ENCODE measurements at places on chromosomes 2 and 18. TPM values are rescaled to one million over a fixed set of nuclear protein-coding genes. Genes with fewer than 3 reads are reported as not detected.

- DNase-seq = no peak
These were observed 310.5 kb downstream of the SATB2 start for GRCh38 chr2:199147216-199147615.

The TMEM37 gene
- total RNA-seq = 8.0 TPM

The ANAPC1 gene
- total RNA-seq = 38.3 TPM

The SP140 gene
- 2.4 TPM for total RNA-seq

GRCh38 chr18:74370115-74370514 lies 54.5 kb downstream of the C18orf63 start:
- DNase-seq = no peak

- no peak for DNase-seq
These were observed 22.1 kb upstream of the CCDC150 start for GRCh38 chr2:196617430-196617829.

DNA sequence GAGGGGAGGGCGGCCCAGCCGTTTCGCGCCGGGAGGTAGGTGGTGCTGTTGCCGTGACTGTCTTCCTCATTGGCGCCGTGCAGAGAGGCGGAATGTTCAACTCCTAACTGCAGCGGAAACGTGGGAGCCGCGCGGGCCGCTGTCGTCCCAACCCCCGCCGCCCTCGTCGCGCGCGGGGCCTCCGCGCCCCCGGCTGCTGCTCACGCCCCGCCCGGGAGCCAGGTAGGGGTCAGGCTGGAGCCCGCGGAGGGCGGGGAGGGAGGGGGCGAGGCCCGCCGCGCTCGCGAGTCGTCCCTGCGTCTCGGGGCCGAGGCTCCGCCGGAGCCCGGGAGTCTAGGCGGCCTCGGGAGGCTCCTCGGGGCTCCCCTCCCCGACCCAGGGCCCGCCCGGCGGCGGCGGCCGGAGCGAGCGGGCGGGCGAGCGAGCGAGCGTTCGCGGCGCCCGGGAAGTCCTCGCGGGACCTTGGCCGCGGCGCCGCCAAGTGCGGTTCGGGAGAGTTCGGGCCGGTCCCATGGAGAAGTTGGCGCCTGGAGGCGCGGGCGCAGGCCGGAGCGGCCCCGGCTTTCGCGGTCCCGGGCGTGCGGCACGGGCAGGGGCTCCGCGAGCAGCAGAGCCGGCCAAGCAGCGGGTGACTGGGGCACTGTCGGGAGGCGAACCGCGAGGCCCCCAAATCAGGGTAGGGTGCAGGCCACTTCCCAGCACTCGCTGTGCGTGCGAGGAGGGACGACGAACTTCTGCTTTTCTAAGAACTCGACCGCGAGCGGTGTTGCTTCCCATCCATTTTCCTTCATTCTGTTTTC lies at the start of gene MAP3K20:
TSS of gene MAP3K20 (plus strand) at position 66 of the 800 bp plus-strand sequence. CDS start 15,186 bp downstream, outside the sequence.
- DNase-seq = peak; percentile 79

The CD8B2 gene
- total RNA-seq = not detected

DNA sequence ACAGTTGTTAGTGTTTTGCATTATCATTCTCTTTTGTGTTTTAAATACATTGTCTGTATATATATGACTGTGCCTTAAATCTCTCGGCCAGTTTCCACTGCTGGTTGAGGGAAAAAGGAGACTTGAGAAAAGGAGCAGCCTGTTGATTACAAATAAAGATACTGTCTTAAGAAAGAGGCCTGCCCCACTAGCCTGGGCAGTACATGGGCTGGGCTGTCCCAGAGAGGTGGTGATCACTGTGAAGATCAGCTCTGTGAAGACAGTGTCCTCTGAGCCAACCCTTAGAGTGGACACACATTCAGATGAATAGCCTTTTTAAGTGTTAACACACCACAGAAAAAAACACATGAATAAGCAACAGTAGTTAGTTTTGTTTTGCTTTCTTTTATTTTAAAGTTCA lies 10.0 kb upstream of the OTX1 start:
- DNase-seq = no peak

The KIF1A gene
- total RNA-seq = 3.7 TPM

The PCARE gene
- total RNA-seq = not detected

- no peak for DNase-seq
These were observed 57.3 kb downstream of the FARSB start for GRCh38 chr2:222598611-222599010.

- DNase-seq = no peak
These were observed 68.5 kb downstream of the COPS8 start for GRCh38 chr2:237154082-237154638.

GRCh38 chr2:224887141-224887540 lies 155.1 kb downstream of the DOCK10 start:
- DNase-seq = no peak

The CNDP1 gene
- not detected for total RNA-seq

The ATG4B gene
- 72.9 TPM for total RNA-seq

GRCh38 chr2:575030-575726 lies 102.0 kb downstream of the TMEM18 start:
- DNase-seq = no peak

GRCh38 chr18:22547807-22548561 lies 130.3 kb upstream of the CTAGE1 start:
- no peak for DNase-seq

- no peak for DNase-seq
These were observed 48.5 kb downstream of the CACNB4 start for GRCh38 chr2:152050341-152050740.

The STAM2 gene
- total RNA-seq = 22.7 TPM

DNA sequence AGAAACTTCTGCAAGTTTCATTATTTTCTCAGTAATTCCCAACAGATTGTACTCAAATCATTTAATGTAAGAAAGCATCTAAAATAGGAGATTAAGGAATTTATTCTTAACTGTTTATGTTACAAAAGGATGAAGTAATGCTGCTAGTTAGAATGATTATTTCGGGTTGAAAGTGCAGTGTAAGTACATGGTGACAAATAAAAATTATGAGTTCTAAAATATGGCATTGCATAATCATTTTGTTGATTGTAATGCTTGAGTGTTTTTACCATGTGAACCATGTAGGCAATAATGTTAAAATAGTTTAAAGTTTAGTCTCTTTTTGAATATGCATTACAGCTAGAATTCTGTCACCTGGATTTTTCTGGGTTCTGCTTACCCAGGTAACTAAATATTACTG lies 149.0 kb upstream of the SP5 start:
- DNase-seq = no peak

The FHL2 gene
- total RNA-seq = 48.3 TPM

DNA sequence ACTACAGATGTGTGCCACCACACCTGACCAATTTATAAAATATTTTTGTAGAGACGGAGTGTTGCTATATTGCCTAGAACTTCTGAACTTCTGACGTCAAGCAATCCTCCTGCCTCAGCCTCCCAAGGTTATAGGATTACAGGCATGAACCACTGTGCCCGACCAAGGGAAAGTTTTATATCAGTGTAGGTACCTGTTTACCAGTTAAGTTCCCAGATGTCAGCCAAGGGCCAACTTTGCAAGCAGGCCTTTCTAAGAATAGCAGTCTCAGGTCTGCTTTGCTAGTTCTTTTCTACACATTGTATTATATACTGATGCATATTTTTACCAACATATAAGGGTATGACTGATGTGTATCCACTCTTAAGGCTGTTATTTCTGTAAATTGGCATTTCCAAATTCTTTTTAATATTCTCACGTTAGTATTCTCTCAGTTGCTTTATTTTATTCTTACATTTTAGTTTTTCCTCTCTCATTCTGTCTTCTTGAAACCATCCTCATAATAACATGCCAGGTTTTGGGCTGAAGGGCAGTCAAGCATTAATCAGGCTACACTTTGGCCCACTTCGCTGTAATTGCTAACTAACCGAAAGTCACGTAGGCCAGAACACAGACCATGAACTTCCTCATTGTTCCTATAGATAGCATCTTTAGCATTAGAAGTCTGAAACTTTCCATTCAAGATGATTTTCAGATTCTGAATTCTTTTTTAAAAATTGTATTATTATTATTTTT lies 25.0 kb upstream of the CXXC1 start:
- DNase-seq = no peak
